Activated CD4-positive, alpha-beta memory T cell treated with anti-CD3 and anti-CD28 coated beads for 36 hours (primary cell): ENCODE measurements at places on chromosomes 1 and 21. TPM values are rescaled to one million over a fixed set of nuclear protein-coding genes. Genes with fewer than 3 reads are reported as not detected.

AJAP1 gene
- not detected for total RNA-seq

OR14K1 gene
- not detected for total RNA-seq

ZFP69B gene
- 5.7 TPM for total RNA-seq

FAM72D gene
- total RNA-seq: 16.7 TPM

ACTN2 gene
- 0.17 TPM for total RNA-seq

SFT2D2 gene
- total RNA-seq: 52.3 TPM

SH2D5 gene
- total RNA-seq: 0.12 TPM

HCN3 gene
- total RNA-seq: 1.9 TPM

UTP11 gene
- total RNA-seq: 52.3 TPM

SDF4 gene
- 305 TPM for total RNA-seq

HEYL gene
- total RNA-seq: 0.19 TPM

LMX1A gene
- total RNA-seq: not detected

DYNLT4 gene
- 0.40 TPM for total RNA-seq

TMIGD3 gene
- not detected for total RNA-seq

CRB1 gene
- total RNA-seq: not detected

SIM2 gene
- 1.8 TPM for total RNA-seq

CD160 gene
- total RNA-seq: 0.14 TPM

RC3H1 gene
- 26.6 TPM for total RNA-seq

ESRRG gene
- not detected for total RNA-seq

C8A gene
- total RNA-seq: not detected

RPE65 gene
- not detected for total RNA-seq

ANGPTL3 gene
- not detected for total RNA-seq

CD1B gene
- total RNA-seq: not detected

NR0B2 gene
- total RNA-seq: not detected

LAMC2 gene
- total RNA-seq: not detected

S100A14 gene
- total RNA-seq: 0.26 TPM
